ENCODE measurements at places on chromosomes 1 and 21.

GRCh38 chr1:1358433-1359271 lies at the start of gene MXRA8:
Gene MXRA8, minus strand, starts transcription at chr1:1358555. Its CDS starts 51 bp downstream, at chr1:1358504.
- DNase-seq, result peak; percentile 68

GRCh38 chr1:13730751-13731482 lies 30.9 kb downstream of the PRDM2 start:
- peak; percentile 56 for DNase-seq

GRCh38 chr1:27292106-27292505 lies 29.9 kb upstream of the TMEM222 start:
- no peak for DNase-seq

GRCh38 chr1:159921251-159921650 lies 4.1 kb downstream of the TAGLN2 start:
- no peak for DNase-seq

DNA sequence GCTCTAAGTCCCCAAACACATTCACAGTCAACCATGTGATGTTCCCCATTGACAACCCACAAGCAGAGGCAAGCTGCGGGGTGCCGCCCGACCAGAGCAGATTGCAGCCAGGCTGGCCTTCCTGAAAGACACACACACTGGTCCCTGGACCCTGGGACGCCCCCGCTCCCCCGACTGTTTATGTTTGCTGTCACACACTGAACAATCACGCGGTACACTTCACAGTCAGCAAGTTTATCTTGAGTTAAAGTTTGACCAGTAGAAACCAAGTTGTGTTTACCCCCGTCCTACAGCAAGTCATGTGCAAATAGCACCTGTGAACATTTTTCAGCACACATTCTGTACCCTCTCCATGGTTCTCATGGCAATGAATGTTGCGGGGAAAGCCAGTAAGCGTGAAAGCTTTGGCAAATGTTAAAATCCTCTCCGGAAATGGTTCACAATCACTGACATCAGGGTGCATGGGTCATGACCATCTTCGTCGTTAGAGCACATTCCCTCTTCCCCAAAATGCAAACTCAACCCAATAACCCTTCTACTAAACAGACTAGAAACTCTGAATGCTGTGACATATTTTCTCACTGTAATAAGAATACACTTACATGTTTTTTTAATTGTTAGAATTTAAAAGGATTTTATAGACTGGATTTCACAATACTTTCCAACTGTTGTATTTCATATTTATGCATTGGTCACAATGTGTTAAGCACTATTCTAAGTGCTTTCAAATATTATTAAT lies 33.3 kb upstream of the IRF2BP2 start:
- no peak for DNase-seq

- peak; percentile 60 for DNase-seq
Observed at GRCh38 chr1:160018900-160019299, 12.9 kb downstream of the PIGM start.

GRCh38 chr1:65668368-65668767 lies 124.3 kb upstream of the PDE4B start:
- DNase-seq, result no peak

GRCh38 chr1:235942979-235943575 lies 76.4 kb upstream of the LYST start:
- DNase-seq, result no peak

DNA sequence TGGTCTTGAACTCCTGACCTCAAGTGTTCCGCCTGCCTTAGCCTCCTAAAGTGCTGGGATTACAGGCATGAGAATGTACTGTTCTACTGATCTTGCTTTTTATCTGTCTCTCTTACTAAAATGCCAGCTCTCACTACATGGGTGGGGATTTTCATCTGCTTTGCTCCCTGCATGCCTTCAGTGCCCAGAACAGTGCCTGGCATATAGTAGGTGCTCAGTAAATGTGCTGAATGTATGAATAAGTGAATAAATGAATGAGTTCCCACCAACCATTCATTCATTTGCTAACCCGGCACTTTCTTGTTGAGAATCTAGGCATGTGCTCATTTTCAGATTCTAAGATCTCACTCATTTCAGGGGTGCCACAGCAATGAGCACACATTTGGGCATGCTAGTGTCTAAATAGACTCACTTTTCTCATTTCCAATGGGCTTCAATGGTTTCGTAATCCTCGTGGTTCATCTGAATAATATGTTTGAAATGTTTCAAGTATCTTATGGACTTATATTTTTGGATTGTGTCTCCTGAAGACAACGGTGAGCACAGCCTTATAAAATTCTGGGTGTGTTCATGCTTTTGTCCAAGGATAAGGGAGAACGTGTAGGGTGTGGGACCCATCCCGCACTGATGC lies 7.6 kb downstream of the DHRS3 start:
- no peak for DNase-seq

- peak; percentile 21 for DNase-seq
Observed at GRCh38 chr1:212699104-212699624, 476 bp downstream of the BATF3 start.

DNA sequence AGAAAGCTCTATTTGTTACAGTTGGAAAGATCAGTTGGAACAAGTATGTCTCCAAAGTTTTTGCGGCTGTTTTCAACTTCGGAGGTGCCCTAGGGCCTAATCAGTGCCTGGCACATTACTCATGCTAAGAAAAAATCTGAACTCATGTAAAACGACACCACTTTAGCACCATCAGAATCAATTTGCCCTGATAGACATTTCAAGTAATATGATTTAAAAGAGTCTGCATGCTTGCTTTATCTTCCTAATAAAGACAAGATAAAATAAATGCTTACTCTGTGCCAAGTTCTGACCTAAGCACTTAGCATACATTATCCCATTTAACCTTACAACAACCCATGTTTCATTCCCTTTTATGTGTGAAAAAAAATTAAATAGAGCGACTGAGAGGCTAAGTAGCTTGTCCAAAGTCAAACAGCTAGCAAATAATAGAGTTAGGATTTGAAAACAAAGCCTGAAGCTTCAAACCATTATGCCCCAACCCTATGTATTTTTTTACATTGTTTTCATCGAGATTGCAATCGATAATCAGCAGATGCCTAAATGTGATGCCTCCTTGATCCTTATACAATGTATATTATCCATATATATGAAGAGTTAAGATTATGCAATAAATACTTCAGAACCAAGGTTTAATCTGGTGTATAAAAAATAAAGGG lies 91.3 kb downstream of the DENND1B start:
- DNase-seq, result no peak

DNA sequence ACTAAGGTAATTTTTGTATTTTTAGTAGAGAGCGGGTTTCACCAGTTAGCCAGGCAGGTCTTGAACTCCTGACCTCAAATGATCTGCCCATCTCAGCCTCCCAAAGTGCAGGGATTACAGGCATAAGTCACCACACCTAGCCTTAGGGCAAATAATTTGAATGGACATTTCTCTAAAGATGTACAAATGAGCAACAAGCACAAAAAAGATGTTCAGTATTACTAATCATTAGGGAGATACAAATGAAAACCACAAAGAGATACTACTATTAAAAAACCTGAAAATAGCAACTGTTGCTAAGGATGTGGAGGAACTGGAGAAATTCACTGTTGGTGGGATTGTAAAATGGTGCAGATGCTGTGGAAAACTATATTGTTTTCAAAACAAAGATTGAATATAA lies 79.1 kb downstream of the GABPA start:
- no peak for DNase-seq

DNA sequence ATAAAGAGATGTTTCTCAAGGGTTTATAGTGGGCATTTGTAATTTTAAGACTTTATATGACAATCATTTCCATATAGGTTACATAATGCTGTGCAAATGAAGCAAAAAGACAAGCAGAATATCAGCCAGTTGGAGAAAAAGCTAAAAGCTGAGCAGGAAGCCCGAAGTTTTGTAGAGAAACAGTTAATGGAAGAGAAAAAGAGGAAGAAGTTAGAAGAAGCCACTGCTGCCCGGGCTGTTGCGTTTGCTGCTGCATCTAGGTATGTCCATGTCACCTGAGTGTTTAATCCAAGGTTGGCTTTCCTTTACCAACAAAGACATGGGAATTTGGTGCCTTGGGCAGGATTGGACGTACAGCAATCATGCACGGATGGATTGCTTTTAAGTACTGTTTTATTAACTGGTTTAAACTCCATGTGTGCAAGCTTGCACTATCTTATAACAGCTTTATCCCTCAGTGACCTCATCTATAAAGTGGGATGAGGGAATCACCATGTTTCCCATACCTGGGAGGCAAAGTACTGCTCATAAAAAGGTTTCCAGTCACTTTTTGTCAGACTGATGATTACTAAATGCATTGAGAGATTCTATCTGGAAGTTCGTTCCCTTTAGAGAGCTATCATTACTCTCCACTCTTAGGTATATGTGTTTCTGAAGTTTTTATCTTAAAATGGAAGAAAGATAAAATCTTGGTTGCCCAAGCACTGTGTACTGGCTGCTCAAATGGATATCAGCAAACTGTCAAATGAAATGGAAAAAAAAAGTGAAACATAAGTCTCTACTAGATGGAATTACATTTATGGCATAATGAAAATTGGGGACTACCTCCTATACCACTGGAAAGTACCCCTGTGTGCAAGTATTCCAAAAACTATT lies 55.1 kb downstream of the MACO1 start:
- no peak for DNase-seq

DNA sequence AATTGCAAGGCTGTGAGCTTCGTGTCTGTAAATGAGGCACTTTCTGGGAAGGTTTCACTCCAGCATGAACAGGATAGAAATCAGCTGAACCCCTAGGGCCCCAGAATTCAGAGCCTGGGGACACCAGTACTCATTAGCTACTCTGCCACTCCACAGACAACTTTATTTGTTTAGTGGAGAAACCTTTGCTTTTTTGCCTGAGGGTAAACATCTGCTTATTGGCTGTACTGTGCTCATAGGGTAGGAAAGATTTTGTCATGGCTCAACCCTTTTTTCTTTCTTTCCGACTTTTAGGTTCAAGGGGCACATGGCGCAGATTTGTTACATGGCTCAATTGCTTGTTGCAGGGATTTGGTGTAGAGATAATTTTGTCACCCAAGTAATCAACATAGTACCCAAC lies 138.4 kb upstream of the BACE2 start:
- DNase-seq, result no peak

GRCh38 chr1:59689730-59690129 lies 125.0 kb upstream of the HOOK1 start:
- no peak for DNase-seq

GRCh38 chr1:183289051-183289496 lies 103.0 kb downstream of the LAMC2 start:
- no peak for DNase-seq

GRCh38 chr21:41130883-41131282 lies 37.1 kb upstream of the BACE2 start:
- no peak for DNase-seq

DNA sequence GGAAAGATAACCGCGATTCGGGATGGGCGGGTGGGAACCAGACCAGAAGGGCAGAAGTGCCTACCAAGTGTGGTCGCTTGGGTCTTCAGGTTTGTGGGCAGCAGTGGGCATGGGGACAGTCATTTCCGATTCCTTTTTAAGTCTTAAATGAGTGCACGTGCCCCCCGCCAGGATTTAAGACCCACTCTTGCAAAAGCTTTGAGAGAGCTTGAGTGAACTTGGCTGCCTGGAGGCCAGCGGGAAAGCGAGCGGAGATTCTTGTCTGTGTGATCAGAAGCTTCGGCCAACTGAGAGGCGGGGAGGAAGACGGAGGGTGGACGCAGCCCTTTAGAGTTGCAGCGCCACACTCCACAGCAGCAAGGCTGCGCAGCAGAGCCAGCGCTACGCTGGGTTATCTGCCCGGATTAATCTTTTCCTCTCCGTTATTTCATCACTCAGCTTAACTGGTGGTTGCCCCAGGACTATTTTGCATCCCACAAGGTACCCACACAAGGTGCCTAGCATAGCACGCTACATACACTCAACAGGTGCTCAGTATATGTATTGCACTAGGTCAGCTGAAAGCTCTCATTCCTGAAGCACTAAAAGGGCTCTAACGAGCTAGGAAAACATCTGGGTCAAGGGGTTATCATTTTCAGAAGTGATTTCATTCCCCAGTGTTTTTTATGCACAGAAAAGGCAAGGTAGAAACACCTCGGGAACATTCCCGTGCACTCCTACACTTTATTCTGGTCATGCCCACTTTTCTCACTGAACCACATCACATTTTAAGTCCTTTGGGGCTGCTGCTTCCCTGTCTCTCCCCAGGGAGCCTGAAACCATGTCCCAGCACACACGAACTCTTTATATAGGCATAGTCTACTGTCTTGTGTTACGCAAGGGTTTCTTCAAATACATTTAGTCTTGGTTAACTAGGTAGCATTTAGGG lies 1.5 kb upstream of the BATF3 start:
- peak; percentile 68 for DNase-seq

DNA sequence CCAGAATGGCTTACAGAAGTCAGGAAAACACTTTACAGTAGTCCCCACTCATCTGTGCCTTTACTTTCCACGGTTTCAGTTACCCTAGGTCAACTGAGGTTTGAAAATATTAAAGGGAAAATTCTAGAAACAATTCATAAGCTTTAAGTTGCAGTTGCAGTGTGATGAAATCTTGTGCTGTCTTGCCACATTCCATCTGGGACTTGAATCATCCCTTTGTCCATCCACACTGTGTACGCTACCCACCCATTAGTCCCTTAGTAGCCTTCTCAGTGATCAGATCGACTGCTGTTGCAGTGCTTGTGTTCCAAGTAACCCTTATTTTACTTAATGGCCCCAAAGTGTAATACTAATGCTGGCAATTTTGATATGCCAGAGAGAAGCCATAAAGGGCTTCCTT lies 30.5 kb downstream of the ZCCHC17 start:
- peak; percentile 38 for DNase-seq

GRCh38 chr1:59043796-59044195 lies 253.1 kb upstream of the FGGY start:
- DNase-seq, result peak; percentile 93

DNA sequence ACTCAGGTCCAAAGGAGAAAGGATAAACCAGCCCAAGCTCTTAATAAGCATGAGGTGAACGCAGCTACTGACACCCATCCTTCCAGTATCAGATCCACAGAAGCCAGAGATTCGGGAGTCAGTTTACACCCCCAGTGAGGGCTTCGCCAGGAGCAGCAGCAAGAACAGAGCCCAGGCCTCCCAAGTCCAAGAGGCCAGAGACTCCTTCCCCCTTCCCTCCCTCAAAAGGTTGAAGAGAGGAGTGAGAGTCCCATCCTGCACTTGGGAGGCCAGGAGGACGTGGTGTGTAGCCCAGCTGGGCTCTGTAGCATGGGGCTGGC lies 72.8 kb downstream of the MRPL37 start:
- DNase-seq, result peak; percentile 22

- no peak for DNase-seq
Observed at GRCh38 chr1:242211254-242212022, 212.5 kb upstream of the MAP1LC3C start.

DNA sequence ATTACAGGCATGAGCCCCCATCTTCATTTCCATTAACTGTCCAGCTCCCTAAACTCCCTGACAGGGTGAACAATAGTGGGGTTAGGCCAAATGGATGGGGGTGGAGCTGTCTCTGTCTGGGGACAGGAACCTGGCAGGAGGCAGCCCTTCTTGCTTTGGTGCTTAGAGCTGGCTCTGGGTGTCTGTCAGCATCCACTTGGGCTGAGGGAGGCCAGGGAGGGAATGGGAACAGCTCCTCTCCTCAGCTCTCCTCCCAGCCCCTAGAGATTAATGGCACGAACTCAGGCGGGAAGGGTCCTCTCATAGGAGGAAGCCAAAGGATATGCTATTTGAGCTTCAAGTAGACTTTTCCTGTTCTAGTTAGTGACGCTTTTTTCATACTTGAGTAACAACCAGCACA lies 11.1 kb upstream of the ETV3L start:
- DNase-seq, result no peak

All from choroid plexus epithelial cell (primary cell).